AG04449 (cell line): ENCODE measurements at places on chromosomes 16 and 17.

DNA sequence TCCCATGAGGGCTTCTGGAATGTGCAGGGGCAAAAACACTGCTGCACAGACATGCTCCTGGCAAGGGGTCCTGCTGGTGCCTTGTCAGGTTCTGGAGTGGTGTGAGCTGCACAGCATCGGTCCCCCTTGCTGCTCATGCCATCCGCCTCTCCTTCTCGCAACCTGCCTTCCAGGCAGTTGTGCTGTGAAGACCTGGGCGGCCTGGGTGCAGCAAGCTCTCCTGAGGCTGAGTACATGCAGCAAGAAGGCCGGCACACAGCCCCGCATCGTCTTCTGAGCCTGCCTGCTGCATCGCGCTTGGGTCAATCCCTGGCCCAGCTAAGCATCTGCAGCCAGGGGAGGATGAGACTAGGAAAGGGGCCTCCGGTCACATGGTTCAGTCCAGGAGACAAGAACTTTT is 478 bp upstream of the TRPV1 start:
- DNase-seq = no peak

DNA sequence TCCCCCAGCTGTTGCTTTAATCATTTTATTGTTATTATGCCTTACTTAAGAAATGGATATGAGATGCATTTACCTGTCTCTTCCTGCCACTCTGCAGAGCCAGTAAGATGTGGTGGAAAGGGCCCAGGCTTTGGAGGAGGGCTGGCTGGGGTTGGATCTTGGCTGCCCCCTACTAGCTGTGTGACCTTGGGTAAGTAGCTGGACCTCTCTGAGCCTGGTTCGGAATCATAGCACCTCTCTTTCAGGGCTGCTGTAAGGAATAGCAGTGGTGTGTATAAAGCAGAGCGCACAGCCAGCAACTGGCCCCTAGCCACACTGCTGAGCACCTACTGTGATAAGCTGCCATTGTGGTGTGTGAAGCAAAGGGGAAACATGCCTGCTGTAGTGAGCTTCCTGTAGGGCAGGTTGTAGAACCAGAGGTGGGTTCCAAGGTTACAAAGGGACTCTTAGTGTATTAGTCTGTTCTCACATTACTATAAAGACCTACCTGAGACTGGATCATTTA is 23.9 kb downstream of the MAPT start:
- DNase-seq = no peak

DNA sequence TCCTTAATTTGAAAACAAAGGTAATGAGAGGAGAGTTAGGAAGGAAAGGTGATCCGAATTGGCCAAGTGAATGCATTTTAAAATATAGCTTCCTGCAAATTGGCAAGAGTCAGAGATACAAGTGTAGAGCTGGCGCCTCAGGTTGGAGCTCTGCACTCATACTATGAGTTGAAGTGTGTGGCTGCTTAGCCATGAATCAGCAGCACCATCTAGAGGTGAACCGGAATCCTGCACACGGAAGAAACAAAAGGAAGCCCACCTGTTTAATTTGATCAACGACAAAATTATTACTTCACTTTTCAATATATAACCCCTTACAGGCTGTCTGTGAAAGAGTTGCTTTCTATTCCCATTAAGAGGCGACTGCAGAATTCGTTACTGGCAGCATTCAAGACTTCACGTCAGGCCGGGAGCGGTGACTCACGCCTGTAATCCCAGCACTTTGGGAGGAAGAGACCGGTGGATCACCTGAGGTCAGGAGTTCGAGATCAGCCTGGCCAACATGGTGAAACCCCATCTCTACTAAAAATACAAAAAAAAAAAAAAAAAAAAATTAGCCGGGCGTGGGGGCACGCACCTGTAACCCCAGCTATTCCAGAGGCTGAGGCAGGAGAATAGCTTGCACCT is 1253.7 kb upstream of the CDH8 start:
- DNase-seq = no peak

GRCh38 chr17:45170931-45171337 is 9.3 kb downstream of the HEXIM2 start:
- DNase-seq = no peak

- DNase-seq = no peak
Observed at GRCh38 chr17:63476854-63477479, at the start of gene ACE. TSS of gene ACE (plus strand) at chr17:63477061. CDS start at chr17:63477095, 34 bp downstream.

- DNase-seq = no peak
Observed at GRCh38 chr16:1620391-1620790, 8.2 kb downstream of the CRAMP1 start.

DNA sequence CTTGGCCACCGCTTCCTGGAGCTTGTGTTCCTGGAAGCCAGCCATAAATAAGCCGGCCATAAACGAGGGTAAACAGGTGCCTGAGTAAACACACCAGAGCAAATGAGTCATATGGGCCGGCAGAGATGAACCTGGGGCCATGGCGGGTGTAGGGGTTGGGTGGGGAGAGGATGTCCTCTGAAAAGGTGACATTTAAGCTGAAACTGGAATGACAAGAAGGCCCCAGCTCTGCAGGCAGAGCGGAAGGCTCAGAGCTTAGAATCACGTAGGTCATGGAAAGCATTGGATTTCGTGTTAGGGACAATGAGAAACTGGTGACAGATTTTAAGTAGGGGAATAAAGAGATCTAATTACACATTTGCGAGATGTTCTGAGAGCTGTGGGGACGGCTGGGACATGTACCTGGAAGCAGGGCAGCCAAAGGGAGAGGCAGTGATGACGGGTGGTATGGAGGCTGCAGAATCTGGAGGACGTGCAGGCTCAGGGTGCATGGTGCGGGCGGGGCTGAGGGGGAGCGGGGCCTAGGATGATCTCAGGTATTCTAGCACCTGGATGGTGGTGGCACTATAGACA is 8.1 kb upstream of the DNASE1 start:
- DNase-seq = no peak

GRCh38 chr17:72099919-72100318 is 20.9 kb upstream of the SOX9 start:
- no peak for DNase-seq

- DNase-seq = no peak
Observed at GRCh38 chr16:325375-326145, 27.0 kb downstream of the AXIN1 start.
